ENCODE measurements at places on chromosomes 5 and 9. TPM values are rescaled to one million over a fixed set of nuclear protein-coding genes. Genes with fewer than 3 reads are reported as not detected.
A peak's percentile ranks its signal among the peaks of the same experiment; 100 is the strongest.

GRCh38 chr5:140024928-140025327 lies 18.2 kb downstream of the NRG2 start:
- DNase-seq: no peak

DNA sequence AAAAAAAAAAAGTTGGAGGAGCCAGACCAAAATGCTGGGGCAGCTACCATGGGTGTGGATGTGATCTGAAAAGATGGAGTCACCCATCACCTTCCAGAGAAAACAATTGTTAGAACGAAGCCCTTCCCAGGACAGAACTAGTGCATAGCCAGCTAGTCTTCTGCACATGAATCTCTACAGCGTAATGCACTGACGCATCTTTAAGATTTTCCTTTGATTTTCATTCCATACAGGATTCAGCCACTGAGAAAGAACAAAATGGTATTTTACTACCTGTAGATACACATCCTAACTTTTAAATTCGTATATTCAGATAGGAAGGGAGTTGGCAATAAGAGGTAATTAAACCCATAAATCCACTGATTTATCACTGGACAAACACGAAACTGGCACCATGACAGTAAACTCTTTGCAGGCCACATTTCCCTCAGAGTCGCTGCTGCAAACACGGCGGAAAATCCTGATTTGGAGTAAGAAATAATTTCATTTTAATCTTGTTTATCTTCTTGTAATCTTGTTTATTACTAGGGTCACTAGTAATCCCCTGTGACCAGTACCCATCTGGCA lies 206.6 kb downstream of the SPOCK1 start:
- DNase-seq: no peak

DNA sequence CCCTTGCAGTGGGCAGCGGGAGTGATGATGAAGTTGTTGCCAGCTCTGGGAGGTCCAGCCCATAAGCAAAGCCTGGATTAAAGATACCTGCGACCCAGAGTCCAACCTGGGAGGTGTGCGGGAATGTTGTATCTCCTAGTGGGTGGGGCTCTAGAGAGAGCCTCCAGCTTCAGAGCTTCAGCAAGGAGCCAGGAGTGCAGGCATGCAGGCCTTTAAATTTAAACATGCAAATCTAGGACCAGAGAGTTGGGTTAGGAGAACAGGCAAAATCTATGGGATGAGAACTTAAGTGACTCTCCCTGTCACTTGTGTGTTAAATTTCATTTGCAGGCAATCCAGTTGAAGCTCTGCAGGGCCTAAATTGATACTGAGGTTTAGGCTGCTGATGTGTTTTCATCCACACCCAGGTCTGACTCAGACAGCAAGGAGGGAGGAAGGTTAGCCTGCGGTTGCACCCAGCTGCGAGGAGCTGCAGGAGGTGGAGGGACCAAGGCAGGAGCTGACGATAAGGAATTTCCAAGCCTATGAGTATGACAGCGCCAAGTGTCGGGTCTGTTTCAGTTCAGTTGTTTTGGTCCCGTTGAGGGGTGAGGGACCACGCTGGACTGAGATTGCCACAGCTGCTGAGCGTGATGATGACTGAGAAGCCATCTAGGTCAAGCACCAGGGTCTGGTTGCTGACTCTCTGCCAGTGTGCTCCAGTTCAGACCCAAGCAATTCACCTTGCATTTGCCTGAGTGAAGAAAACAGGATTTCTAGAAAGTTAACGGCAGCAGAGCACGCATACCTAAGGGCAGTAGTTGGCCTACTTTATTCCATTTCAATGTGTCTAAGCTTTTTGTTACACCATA lies 243.0 kb downstream of the ICE1 start:
- no peak for DNase-seq

- no peak for DNase-seq
Measured at GRCh38 chr5:56410696-56411095, 177.6 kb upstream of the ANKRD55 start.

GRCh38 chr5:143405063-143405848 lies 1.8 kb upstream of the NR3C1 start:
- DNase-seq: peak; percentile 62

- DNase-seq: no peak
Measured at GRCh38 chr5:152066784-152067183, 142.1 kb upstream of the GLRA1 start.

DNA sequence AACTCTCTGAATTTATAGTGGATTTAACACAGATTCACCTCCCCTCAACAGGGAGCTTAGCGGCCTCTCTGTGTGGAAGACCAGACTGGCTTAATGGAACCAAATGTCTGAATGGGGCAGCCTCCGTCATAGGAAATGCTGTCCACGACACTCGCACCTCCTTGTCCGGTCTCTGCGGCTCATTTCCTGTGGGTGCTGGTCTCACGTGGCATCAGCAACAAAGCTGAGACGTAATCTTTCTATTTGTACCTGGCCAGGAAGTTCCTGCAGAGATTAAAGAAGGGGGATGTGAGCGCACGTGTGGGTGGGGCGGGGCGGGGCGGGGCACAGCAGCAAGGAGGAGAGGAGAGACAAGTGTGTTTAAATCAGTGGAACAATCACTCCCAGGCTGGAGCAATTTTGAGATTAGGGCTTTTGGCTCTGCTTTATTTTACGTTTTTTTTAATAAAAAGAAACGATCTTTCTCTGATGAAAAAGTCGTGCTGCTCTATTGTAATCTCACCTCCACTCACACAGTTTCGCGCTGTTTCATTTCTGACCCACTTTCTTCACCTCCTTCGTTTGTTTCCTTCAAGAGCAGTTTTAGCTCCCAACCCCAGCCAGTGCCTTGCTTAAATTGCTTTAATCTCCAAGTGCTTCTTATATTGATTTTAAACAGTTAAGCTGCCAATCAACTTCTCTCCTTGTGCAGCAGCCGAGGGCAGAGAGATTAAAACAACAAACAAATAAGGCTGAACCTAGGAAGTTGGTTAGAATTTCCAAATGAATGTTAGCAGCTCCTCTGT lies 132.2 kb upstream of the ASTN2 start:
- no peak for DNase-seq

DNA sequence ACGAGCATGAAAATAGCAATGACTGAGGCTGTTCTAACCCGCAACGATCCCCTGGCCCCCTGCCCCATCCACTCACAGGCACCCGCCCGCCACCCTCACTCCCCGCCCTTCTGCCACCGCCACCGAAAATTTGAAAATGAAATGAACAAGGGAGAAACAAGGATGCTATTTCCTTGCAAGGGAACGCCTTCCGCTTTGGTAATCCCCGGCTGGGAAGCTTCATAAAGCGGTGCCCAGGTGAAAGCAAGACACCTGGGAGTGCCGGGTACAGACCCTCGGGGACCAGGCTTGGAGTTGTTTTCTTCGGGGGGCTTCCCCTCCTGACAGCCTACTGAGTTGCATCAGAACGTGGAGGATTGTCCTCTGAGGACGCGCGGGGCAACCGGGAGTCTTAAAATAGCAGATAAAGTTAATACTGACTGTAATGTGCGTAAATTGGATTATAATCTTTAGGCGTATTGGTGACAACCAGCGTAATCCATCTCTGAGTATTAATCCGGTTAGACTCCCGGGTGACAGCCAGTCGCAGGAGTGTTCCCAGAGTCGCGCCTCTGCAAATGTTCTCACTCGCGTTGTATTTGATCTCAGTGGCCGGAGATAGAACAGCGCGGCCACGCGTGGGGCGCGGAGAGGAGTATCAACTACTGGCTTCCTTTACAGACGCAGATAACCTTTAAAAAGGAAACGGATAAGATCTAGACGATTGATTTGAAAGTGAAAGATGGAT lies 885 bp upstream of the MLLT3 start:
- no peak for DNase-seq

DNA sequence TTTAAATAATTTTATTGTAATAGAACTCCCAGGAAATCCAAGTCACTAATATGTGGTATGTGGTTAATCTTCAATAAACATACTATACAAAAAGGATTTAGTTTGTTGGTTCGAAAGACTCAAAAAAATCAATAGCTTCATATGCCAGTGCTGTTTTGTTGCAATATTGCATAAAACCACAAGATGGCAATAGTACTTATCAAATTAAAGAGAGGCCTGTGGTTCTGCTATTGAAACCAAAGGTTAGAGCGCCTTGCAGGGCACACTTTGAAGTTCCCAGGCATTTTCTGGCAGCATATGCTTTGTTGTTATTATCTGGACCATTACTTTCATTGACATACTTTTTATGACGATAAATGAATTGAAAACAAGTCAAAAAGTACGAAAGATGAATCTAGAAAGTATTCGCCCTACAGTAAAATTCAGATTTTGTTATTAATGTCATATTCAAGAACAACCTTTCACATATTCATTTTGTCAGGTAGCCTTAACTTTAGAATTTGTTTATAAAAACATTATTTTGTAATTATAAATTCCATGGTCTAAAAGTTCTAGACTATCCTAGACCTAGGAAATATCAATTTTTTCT lies 316.3 kb downstream of the MCTP1 start:
- DNase-seq: no peak

DNA sequence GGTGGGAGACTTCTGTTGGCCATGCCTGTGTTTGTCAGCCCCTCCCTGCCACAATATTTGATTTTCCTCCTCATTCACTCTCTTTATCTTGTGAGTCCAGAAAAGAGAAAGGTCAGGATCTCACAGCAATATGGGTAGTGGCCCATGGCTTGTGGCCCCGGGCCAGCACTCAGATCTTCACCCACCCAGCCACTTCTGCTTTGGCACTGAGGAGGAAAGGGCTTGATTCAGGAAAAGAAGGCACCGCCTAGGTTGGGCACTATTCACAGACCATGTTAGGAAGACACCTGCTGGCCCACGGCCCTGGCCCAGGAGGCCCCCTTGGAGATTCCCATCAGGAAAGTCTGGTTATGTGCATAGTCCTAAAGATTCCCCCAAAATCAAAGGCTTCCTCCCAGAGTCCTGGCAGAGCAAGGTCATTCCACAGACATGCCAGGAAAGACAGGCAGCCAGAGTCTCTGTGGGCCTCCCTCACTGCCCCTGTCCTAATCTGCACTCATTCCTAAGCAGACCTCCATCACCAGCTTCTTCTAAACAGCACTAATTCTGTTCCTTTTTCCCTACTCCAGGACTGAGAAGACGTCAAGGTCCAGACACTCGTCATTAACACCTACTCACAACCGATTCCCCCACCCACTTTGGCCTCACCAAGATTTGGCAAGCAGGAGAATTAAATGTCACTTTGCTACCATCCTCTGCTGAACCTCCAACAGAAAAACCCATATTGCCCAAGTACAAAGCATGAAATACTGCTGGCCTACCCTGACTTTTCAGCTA lies 179.3 kb downstream of the DEPDC1B start:
- no peak for DNase-seq

- DNase-seq: no peak
Measured at GRCh38 chr5:110414360-110414759, 312.1 kb downstream of the TMEM232 start.

DNA sequence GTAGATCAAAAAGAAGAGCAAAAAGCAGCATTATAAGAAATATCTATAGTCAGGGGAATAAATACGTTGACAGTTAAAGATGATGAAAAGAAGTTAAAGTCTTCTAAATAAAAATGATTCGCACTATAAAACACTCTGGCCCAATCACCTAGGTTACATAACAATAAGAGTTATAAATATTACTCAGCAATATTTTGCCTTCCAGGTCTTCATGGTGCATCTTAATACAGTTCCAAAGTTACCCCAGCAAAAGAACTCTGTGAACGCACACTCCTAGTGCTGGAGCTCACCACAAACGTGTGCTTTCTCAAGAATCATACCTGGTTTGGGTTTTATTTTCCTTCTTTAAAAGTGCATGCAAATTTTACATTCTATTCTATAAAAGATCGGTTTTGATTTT lies 44.7 kb downstream of the EPB41L4A start:
- no peak for DNase-seq

DNA sequence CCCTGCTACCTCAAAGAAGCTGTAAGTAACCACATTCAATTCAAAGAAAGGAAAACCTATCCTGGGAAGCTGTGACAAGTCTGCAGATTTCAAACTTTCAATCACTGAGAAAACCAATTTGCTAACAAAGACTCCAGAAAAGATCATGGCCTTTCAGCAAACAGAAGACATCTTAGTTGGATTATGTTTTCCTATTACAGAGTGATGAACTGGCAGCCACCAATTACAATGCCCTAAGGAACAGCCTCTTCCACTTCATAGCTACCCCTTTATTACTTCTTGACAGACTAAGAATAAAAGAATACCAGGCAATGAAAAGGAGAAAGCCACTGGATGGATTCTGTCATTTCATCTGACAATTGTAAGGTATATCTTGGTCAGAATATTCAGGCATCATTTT lies 128.2 kb upstream of the RASEF start:
- no peak for DNase-seq

GRCh38 chr5:90915393-90915792 lies 356.8 kb downstream of the ADGRV1 start:
- DNase-seq: no peak

GRCh38 chr5:1761453-1761755 lies 38.2 kb downstream of the MRPL36 start:
- no peak for DNase-seq

DNA sequence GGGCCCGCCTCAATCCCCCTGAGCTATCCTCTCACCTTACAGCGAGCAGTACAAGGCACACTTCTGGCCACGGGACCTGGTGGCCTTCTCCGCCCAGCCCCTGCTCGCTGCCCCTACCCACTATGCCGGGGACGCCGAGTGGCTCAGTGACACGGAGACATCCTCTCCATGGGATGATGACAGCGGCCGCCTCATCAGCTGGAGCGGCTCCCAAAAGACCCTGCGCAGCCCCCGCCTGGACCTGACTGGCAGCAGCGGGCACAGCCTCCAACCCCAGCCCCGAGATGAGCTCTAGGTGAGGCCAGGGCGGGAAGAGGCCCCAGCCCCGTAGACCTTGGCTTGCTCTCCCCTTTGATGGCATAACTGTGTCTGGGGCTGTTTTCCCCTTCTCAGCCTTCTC lies 15.0 kb downstream of the CERCAM start:
- DNase-seq: no peak

DNA sequence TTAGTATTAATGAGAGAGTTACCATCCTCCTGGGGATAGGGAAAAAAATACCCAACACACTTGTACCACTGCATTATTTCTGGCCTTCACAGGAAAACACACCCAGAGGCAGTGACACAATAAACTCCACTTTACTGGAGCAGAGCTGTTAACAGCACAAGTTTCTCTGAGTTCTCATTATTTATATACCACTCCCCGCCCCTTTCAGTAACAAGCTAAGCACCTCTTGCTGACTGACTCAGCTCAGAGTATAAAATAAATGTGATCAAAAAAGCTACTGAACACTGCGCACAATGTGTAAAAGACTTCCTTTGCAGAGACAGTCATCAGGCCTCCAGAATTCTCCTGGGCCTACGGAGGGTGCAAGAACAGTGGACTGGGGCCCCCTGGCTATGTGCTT lies 21.6 kb downstream of the KLF9 start:
- no peak for DNase-seq

Gene CARD9
- 1.1 TPM for total RNA-seq

Gene LCN10
- 1.7 TPM for total RNA-seq

Gene CAVIN4
- 0.11 TPM for total RNA-seq

Gene SPINK6
- total RNA-seq: not detected

Gene IFNA2
- total RNA-seq: not detected

Gene ZNF883
- total RNA-seq: 1.9 TPM

Gene ADAMTS19
- not detected for total RNA-seq

Gene C5
- total RNA-seq: 2.0 TPM

Gene NXNL2
- total RNA-seq: not detected

Gene THG1L
- total RNA-seq: 21.0 TPM

Gene MARCOL
- total RNA-seq: not detected

Gene ADAMTS6
- total RNA-seq: 1.8 TPM

Gene VAV2
- total RNA-seq: 3.8 TPM

Gene FER
- total RNA-seq: 25.6 TPM

All from esophagus squamous epithelium (tissue), 5 donors.